Common myeloid progenitor, CD34-positive (primary cell): ENCODE measurements at places on chromosomes 4 and X.

DNA sequence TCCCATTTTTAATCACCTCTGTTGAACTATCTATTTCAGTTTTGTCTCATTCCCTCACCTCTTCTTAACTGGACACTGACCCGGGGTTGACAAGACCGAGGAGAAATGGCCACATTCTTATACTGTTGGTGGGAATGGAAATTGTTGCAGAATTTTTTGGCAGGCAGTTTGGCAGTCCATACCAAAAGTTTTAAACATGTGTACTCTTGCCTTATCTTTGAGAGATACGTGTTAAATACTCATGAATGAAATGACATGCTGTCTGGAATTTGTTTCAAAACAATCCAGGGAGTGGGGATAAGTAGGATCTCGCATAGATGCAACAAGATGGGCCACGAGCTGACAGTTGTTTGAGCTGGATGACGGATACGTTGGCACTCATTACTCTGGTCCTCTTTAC lies 12.1 kb downstream of the FGFBP1 start:
- no peak for DNase-seq

GRCh38 chrX:15721911-15722310 lies 16.2 kb upstream of the CA5B start:
- no peak for DNase-seq

DNA sequence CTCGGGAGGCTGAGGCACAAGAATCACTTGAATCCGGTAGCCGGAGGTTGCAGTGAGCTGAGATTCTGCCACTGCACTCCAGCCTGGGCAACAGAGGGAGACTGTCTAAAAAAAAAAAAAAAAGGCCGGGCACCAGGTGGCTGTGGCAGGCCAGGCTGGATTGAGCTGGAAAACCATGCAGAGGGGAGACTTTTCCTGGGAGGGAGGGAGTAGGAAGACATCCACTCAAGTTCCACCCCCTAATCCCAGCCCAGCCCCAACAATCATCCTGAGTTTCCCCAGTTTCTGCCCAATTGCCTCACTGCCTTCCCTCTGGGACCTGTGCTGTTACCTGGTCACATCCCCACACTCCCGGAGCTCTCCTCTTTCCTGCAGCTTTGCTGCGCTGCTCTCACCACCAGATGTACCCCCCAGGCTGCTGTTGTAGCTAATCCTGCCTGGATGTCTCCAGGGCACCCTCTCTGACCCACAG lies 9.0 kb upstream of the TSPYL2 start:
- no peak for DNase-seq

DNA sequence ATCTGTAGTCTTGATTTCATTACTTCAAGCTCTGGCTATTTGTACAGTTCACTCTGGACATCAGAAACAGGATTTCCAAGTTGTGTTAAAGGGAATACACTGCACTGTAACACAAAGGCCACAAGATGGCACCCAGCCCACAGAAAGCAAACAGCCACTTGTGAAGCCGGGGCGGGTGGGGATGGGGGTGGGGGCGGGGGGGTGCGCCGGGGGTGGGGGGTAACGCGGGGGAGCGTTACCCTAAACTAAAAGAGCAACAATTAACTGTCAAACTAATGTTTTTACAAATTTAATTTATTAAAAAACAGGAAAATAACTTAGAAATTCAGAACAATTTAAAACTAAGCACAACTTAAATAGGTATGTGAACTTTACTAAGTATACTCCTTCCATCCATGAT lies 27.3 kb downstream of the PRDX4 start:
- DNase-seq: peak; percentile 54
